T-helper 2 cell (primary cell): ENCODE measurements at places on chromosomes 16 and 17.

GRCh38 chr16:1177750-1178149 is 24.8 kb downstream of the CACNA1H start:
- DNase-seq = no peak

DNA sequence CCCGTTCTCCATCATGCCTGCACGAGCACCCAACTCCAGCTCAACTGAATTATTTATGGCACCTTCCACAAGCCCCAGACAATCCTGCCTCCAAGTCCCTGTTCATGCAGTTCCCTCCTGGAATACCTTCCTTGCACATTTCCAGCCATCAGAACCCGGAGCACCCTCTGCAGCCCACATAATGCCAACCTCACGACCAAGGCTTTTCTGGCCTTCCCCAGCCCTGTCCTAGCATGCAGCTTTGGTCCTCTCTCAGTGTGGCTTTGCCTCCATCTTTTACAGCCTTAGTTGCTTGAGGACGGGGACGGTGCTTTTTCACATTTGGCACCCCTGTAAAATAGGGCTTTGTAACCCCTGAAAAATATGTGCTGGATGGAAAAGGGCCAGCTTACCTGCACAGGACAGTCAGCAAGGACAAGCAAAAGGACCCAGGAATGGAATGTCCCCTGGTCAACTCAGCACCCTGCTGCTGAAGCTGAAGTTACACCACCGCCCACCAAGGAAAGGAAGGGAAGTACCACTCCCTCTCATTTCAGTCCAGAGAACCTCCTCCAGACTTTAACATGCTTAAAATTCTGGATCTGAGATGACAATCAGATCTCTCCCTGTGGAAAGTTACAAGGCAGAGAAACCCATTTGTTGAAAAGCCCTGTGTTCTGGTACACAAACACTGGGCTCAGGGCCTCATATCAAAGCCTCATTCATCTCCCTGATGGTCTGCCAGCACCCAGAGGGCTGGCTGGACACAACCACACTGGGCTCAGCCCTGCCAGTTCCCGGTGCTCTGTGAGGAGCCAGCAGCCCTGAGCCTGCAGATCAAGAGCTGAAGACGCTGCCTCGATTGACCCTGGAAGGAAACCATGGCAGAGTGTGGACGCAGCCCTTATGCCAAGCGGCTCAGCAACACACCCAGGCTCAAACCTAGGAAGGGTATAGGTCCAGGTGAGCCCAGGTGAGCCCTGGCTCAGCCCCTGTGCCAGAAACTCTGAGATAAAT is 2.9 kb downstream of the SLC39A11 start:
- no peak for DNase-seq

DNA sequence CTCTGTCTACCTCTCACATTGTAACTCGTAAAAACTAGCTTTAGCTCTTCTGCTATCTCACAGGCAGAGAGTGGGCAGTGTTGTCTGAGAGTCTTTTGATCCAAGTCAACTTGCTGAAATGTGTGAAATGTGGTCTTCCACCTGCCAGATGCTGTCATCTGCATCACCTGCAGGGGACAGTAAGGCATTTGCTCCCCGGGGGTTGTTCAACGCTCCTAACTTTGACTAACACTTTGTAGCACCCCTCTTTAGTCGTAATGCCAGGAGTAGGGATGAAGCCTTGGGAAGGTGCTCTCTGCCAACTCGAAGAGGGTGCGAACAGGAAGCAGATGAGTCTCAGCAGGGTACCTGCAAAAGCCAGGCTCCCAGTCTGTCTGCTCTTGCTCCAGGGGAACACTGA is 36.1 kb downstream of the SNX11 start:
- no peak for DNase-seq

- DNase-seq = no peak
Observed at GRCh38 chr17:37231887-37232286, 143.9 kb upstream of the C17orf78 start.

DNA sequence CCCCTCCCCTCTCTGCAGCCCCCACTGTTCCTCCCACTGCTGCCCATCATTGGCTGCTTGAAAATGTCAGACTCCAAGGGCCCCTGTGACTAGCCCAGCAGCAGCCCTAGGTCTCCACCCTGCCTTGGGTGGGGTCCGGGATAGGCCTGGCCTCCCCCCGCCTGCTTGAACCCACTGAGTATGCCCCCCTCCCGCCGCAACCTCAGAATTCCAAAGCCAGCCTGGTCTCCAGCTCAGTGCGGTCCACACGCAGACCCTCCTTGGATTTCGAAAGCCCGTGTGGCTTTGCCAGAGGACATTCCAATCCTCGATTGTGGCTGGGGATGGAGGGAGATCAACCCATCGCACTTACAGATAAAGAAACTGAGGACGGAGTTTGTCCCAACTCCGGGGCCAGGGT is 6.4 kb downstream of the DPEP1 start:
- DNase-seq = no peak

DNA sequence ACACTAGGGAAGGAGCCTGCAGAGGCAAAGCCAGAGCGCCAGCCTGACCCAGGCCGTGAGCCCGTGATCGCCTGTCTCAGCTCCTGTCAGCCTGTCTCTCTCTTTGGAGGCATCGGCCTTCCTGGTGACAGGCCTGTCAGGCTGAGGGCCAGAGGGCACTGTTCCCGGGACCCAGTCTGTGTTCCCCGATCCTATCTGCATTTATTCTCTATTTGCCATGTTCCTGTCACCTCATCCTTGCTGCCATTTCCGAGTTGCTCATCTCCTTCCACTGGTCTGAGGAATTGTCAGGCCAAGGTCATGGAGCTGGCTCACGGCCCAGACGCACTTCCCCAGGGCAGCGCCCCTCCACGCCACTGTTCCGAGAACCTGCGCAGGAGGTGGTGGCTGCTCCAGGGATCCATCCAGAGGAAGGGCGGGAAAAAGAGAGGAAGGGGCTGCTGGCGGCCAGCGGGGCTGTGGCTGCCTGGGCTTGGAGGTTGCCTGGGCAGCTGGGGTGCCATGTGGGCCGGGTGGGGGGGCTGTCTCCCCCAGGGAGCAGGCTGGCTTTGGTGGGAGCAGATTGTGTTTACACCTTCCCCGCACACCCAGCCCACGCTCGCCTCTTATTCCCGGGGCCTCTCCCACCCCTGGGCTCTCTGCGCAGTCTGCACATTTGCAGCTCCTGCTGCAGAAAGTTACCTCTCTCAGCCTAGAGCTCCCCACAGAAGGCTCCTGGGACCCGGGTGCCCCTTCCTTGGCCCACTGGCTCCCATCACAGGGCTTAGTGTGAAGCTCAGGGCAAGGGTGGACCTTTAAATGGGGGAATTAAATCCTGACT is 4.9 kb downstream of the PRCD start:
- no peak for DNase-seq

GRCh38 chr16:47382362-47382761 is 78.5 kb downstream of the ITFG1 start:
- no peak for DNase-seq

GRCh38 chr17:74211141-74211911 is 2.0 kb upstream of the TTYH2 start:
- no peak for DNase-seq

- DNase-seq = no peak
Observed at GRCh38 chr17:70503449-70503848, 334.1 kb downstream of the KCNJ2 start.

DNA sequence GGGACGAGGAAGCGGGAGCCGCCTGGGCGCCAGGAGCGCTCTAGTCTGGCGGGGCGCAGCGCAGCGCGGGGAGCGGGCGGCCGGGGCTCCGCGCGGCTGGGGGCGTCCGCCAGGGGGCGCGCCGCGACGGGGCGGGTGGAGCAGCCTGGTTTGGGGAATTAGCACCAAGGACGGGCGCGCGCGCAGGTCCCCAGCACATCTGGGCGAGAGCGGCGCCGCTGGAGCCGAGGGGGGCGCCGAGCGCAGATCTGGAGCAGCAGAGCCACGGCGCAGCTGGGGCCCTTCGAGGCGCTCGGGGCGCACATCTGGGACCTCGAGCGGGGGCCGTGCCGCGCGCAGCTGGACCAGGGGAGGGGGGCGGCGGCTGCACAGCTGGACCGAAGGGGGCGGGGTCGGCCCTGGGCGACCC is at the start of gene NXPH3:
TSS of gene NXPH3 (plus strand) at position 193 of the 409 bp plus-strand sequence. CDS start 349 bp downstream, outside the sequence.
- DNase-seq = peak; percentile 51

GRCh38 chr16:50791522-50791921 is 49.6 kb downstream of the CYLD start:
- no peak for DNase-seq

DNA sequence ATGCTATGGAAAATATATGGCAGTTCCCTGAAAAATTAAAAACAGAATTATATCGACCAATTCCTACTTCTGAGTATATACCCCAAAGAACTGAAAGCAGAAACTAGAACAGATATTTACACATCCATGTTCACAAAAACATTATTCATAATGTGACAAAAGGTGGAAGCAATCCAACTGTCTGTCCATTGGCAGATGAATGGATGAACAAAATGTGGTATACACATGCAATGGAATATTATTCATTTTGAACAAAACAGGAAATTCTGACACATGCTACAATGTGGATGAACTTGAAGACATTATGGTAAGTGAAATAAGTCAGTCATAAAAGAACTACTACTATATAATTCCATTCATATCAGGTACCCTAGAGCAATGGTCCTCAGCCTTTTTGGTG is 263.5 kb upstream of the AXIN2 start:
- DNase-seq = no peak
